ENCODE measurements at places on chromosomes 1 and 21.

DNA sequence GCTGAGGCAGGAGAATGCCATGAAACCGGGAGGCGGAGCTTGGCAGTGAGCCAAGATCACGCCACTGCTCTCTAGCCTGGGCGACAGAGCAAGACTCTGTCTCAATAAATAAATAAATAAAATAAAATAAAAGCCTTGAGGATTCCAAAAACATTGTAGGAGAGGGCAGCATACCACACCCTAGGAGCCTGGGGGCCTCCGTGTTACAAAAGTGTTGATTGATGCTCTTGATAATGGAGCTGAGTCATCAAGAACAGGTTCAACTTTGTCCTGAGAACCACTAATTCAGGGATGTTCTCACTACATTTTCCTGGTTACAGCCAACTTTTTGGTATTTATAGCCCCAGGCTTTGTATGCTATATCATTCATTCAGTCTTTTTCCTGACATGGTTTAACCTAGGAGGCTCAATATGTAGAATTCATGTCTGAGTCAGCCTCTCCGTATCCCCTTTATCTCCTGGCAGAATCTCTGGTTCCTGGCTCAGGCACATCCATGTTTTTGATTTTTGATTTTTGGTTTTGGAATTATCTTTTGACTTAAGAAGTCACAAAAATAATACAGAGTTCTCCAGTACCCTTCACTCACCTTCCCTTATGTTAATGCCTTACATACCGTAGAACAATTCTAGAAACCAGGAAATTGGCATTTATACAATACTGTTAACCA is 69.4 kb downstream of the LRRC8D start:
- DNase-seq, result no peak

- DNase-seq, result no peak
Measured at GRCh38 chr21:39326607-39327307, 13.3 kb upstream of the BRWD1 start.

DNA sequence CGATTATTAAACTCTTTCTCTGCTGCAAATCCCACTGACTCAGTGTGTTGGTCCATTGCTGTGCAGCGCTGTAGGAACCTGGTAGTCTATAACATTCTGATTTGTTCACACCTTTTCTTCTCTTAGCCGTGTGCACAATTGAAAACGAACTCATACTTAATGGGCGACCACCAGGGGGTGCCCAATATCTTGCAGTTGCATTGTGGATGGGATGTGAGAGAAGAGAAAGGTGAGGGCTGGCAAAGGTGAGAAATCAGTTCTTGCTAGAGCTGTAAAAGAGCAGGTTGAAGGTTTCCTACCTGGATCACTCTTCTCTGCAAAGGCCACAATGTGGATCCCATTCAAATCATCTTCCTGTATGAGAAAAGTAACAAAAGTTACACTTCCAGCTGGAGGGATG is 51.0 kb downstream of the CASQ2 start:
- DNase-seq, result peak; percentile 54

DNA sequence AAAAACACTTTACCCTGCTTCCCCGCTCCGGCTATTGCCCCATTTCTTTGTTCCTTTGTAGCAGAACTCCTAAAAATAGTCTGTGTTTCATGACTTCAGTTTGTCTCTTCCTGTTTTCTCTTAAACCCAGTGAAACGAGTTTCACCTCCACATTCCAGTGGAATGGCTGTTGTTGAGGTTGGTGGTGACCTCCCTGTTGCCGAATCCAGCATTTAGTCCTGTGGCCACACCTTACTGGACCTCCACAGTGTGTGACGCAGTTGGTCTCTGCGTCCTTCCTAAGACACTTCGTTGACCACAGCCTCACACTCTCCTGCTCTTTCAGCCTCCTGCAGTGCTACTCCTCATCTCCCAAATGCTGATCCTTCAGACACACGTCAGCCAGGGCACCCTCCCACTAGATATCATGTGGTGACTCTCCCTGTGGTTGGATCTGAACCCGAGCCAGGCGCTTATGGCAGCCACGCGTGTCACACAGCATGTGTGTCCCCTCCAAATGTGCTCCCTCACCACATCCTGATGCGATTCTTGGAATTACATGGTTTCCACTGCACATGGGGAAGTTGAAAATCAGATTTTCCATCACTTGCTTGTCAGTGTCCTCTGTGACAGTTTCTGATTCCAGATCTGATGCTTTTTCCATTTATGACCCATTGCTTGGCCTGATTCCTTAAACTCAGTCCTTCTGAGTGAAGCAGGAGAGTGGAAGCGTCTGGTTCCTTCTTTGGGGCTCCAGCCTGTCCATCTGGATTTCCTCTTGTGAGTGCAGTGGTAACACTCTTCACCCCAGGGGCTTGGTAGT is 99.1 kb upstream of the ARTN start:
- DNase-seq, result peak; percentile 69

GRCh38 chr1:206924592-206925105 is 2.9 kb upstream of the FCMR start:
- DNase-seq, result peak; percentile 34

DNA sequence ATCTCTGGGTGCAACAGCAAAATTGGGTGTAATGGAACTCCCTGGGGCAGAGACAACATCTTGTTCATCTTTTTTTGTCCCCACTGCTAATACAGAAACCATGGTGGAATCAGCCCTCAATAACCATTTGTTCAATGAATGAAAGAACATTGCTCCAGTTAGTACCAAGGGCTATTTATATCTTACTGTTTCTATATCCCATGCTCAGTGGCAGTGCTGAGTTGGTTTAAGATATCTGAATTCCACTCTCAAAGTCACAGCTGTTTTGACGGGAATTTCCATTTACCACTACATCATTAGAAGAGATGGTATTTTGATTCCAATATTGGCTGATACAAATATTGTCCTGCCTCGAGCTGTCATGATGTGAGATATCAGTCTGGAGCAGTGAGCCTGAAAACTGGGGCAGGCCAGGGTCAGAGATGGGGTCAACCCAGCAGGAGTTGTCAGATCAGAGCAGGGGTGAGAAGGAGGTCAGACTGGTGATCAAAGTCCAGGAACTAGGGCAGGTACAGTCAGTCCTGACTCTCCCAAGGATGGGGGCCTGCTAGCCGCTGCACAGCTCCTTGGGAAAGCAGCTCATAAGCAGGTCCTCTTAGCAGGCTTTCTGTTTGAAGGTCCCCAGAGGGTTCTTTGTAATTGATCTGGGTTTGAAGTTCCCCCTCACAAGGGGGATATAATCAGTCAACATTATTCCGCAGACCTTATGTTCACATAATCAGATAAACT is 5.8 kb upstream of the PHC2 start:
- DNase-seq, result no peak

DNA sequence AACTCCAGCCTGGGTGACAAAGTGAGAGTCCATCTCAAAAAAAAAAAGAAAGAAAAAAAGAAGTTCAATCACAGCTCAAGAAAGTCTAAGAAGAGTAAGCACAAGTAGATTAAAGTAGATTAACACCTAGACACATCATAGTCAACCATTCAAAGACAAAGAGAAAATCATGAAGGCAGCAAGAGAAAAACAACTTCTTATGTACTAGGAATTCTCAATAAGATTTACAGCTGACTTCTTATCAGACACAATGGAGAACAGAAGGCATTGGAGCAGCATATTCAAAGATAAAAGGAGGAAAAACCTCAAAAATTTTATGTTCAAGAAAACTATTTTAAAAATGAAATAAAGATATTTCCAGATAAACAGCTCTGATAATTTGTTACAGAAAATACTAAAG is 147.3 kb downstream of the LBR start:
- no peak for DNase-seq
